ENCODE measurements at places on chromosomes 13 and 19. TPM values are rescaled to one million over a fixed set of nuclear protein-coding genes. Genes with fewer than 3 reads are reported as not detected.

SLITRK6 gene
- 3.4 TPM for total RNA-seq

SLC10A2 gene
- not detected for total RNA-seq

SERTAD3 gene
- 20.4 TPM for total RNA-seq

PLK5 gene
- total RNA-seq = not detected

ADGRE1 gene
- total RNA-seq = not detected

DEDD2 gene
- 42.2 TPM for total RNA-seq

ADAMTS10 gene
- not detected for total RNA-seq

B3GNT3 gene
- 13.7 TPM for total RNA-seq

NECTIN2 gene
- 81.6 TPM for total RNA-seq

FGF9 gene
- under 0.01 TPM for total RNA-seq

ZNF667 gene
- 0.72 TPM for total RNA-seq

ACER1 gene
- total RNA-seq = not detected

GRK1 gene
- not detected for total RNA-seq

GPR180 gene
- total RNA-seq = 10.1 TPM

GJA3 gene
- 0.78 TPM for total RNA-seq

LIM2 gene
- not detected for total RNA-seq

CERS1 gene
- total RNA-seq = not detected

CPB2 gene
- total RNA-seq = not detected

CGB2 gene
- total RNA-seq = not detected

ADGRL1 gene
- 2.3 TPM for total RNA-seq

GAPDHS gene
- not detected for total RNA-seq

FFAR1 gene
- total RNA-seq = not detected

KLK2 gene
- total RNA-seq = not detected

C19orf18 gene
- total RNA-seq = 0.49 TPM

TIMM50 gene
- total RNA-seq = 86.0 TPM

GPR12 gene
- total RNA-seq = not detected
